ENCODE measurements at places on chromosomes 6 and 20. TPM values are rescaled to one million over a fixed set of nuclear protein-coding genes. Genes with fewer than 3 reads are reported as not detected.

The BPIFB4 gene
- not detected for total RNA-seq

GRCh38 chr20:31908016-31908415, 37.6 kb downstream of the TTLL9 start:
- no peak for DNase-seq

DNA sequence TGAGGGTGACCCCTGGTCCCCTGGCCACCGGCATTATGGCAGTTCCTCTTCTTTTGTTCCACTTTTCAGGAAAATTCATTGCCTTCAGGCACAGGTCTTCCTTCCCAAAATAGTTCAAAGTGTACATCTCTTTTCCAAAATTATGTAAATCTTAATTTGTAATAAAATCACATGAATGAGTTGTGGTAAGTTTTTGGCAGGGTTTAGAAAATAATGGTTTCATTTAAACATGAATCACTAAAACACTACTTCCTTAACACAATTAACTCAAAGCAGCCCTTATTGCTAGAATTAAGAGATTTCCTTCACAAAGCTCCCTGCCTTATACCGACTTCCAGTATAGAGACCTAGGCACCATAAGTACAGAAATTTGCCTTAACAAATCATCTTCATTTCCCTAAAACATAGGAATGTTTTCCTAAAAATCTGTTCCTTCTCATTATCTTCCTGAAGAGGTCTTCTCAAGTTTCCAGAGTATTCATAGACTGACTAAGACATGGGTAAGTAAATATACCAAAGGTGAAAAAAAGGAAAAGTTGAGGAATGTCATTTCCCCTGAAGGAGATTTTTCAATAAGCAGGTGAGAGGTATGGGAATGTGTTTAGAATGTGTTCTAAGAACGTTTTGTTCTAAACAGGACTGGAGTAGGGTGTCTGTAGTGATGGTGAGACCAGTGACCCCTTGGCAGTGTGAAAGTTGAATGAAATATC, 148.2 kb upstream of the CITED2 start:
- no peak for DNase-seq

DNA sequence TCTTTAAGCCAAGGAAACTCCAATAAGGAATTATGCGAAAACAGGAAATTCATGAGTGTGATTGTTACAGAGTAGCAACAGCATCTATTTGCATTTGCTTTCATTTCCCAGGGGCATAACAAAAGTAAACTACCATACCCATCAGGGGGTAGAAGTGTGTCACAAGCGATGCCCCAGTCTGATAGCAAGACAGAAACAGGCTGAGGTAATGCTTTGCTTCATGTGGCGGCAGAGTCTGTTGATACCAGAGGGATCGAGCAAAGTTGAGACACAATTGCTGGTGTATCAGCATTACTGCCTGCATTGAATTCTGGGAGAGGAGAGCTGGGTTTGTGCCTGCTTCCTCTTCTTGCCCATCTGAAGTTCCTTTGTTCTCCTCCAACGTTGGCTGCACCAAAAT, 51.2 kb upstream of the LYRM2 start:
- no peak for DNase-seq

DNA sequence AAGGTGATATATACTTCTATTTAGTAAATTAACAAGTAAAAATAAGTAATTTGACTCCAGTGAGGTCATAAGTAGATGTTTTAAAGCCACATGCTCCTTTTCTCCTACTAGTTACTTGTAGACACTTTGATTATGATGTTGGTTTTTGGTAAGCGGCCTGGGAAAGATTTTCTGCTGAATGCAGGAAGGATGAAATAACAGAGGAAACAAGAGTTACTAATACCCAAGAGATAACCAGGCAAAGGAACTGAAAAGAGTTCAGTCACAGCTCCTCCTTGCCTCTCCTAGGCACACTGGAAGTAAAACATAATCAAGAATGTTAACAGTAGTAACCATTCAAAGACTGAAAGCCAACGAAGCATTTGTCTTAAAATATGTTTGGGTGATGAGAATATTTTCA, 203.3 kb downstream of the RNGTT start:
- no peak for DNase-seq

DNA sequence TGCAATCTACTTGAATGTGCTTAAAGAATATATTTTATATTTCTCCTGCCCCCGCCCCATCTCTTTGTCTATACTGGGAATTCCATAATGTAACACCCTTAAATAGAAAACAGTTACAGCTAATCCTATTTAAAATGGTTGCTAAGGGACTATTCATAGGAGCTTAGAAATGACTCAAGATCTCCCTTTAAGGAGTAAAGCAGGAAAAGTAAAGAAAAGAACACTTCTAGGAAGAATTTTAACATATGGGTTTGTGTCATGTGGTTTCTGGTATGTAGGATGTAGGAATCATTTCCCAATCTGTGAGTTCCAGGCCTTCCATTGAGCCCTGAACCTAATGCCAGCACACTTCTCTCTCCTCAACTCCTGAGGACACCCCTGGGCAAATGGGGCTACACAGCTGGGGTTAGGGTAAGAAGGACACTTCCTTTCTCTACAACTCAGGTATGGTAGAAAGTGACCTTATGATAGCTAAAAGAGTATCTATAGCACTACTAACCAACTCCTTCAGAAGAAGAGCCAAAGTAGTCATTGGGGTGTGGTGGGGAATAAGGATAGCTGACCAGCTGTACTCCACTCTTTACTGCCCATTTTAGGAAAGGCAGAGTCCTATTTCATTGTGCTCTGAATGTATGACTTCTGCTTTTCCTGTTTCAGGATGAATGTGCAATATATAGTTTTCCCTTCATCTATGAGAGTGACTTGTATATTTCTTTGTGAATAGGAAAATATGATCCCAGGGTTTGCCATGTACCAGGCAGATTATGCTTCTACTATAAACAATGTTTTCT, 27.3 kb downstream of the RIMS1 start:
- DNase-seq: no peak
